Retina (tissue), 1 donor: ENCODE measurements at places on chromosomes 12 and 14.

DNA sequence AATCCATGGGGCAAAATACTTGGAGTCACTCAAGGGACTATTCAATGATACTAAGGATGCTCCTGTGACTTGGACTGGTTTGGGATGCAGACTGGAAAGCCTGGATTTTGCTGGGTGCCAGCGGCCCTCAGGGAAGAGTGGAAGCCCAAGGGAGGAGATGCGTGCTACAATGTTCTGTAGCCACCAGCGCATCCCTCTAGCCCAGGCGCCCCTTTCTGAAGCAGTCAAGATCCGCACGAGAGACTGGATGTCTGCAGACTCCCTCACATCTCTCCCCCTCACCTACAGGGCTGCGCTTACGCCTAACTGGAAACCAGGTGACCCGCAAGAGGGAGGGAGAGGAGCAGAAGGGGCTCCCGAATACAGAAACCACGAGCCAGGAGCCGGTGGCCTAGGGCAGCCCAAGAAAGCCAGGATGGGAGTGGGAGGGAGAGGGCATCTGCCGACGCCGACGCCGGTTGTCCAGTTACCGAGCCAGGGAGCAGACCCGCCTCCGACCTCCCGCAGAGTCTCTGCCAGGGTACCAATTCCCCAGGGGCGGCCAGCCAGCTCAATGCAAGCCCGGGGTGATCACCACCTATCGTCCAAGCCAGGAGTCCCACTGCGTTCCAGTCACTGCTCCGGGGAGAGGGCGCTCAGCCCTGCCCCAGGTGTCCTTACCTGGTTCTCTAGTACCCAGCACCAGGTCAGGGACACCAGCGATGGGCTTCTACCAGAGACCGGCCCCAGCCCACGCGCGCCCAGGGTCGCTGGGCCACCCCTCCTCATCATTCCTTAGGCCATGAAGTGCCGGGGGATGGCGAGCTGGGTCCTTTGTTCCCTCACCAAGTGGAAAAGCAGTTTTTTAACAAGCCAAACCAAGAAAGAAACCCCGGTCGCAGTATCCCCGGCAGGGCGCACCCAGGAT lies 1.2 kb downstream of the NTN4 start:
- DNase-seq, result peak; percentile 84

DNA sequence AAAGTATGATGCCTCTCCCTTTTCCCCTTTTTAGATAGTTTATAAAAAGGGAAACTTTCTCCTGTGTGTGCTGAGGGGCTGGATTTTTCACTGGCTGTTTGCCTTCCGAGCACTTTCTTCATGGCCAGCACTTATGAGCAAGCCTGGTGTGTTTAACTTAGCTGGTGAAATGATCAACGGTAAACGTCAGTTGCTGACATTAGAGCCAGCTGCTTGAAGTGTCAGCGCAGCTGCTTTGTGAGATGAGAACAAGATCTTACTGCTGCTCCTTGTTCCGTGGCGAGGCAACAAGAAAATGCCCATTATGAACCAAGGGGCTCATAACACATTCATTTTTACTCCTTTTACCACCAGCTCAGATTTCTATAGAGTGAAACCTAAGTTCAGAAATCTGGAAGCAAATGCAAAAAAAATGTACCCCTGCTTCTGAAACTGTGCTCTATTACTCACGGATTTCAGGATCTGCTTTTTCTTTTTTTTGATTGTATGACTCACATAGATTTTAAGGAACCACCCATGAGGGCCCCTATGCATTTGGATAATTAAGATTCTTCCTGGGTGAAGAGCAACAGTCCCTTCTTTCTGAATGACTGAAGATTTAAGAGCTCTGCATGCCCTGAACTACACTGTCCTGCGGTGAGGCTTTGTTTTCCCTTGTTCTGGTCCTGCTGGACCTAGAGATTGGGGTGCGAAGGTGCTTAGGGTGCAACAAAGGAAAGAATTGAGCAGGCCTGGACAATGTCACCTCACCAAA lies 74.3 kb upstream of the CPM start:
- peak; percentile 50 for DNase-seq

- DNase-seq, result no peak
These were observed 788 bp downstream of the SFSWAP start for GRCh38 chr12:131711551-131712205.

DNA sequence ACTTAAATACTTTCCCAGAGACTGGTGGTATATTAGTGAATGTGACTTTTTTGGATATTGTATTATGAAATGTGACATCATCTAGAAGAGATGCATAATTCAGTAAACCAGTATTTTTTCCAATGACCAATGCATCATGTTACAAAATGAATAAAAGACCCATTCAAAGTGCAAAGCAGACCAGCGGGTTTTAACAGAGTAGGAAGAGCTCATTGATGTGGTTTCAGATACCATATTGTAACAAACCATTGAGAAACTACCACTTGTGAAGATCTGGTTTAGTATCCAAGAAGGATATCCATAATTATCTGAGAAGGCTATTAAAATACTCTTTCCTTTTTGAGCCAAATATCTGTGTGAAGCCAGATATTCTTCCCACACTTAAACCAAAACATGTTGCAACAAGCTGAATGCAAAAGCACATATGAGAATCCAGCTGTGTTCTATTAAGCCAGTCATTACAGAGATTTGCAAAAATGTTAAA lies 47.7 kb downstream of the MVK start:
- no peak for DNase-seq

DNA sequence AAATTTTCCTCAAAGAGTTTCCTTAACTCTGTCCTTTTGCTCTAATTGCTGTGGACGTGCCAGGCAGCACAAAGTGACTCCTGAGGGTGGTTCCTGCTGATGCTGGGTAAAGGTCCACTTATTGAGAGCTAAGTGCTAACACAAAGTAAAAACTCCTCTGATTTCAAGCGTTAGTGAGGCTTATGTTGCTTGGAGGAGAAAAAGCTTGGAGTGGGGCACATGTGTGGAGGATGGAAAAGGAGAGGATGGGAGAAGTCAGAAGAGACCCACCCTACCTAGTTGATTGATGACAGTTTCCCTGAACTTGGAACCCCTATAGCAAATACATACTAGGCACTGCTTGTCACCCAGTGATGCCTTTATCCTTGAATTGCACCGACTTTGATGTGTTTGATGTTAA lies 10.1 kb upstream of the SLC11A2 start:
- DNase-seq, result no peak

- peak; percentile 86 for DNase-seq
These were observed 2.1 kb downstream of the DDN start for GRCh38 chr12:48996794-48997718.

DNA sequence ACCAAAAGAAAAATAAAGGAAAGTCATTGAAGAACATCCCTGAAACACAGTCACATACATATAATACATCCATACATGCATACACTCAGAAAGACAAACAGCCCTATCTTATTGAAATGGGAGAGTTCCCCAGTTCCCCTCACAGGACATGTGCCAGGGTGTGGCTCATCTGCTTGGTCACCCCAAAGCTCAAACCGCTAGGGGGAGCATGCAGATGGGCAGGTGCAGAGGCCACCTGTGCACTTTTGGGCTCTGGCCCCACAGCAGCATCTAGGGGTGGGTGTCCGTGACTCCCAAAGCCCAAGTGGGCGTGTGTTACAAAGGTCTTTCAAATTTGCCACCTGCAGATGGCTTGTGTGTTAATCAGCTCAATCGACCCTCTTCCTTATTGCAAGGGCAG lies 75.2 kb downstream of the CMAS start:
- no peak for DNase-seq

DNA sequence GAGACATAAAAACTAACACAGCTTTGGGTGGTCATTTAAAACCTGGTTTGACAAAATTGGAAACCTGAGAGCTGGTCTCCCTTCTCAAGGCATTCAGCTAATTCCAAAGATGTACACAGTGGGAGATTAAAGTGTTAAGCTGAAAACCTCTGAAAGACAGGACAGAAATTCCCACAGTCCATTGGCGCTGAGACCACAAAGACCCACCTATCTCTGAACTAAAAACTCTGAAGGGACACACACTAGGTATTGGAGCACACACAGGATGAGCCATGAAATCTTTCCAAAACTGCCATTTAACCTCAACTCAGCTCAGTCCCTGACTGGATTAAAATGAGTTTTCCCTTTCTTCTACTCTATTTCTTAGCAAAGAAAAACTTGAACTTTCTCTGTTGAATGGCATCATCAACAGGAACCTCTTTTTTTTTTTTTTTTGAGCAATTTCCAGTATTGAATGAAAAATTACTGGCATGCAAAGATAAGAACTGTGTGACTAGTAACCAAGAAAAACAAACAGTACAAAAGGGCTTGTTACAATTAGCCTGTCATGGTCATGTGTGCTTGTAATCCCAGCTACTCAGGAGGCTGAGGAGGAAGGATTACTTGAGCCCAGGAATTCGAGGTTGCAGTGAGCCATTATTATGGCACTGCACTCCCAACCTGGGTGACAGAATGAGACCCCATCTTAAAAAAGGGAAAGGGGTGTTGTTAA lies 82.4 kb downstream of the IPO8 start:
- no peak for DNase-seq

- DNase-seq, result no peak
These were observed 7.6 kb downstream of the NR4A1 start for GRCh38 chr12:52058631-52059361.

DNA sequence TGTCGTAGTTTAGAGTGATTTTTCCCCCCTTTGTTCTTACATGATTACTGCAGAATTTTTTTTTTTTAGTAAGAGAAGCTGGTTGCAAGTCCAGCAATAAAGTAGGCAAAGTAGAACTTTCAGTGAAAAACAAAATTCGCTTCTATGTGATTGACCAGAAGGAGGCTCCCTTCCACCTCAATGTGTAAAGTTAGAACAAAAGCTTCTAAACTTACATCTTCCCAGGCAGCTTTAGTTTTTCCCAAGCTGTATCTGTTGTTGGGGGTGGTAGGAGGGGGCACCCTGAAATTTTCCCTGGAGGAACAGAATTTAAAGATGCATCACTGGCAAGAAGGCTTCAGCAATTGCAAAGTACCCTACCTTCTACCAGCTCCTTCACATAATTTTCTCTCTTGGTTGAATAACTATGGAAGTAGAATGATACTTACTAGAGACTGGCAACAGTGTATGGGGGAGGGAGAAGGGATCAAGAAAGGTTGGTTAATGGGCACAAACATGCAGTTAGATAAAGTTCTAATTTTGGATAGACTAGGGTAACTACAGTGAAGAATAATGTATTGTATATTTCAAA lies 87.3 kb upstream of the E2F7 start:
- peak; percentile 50 for DNase-seq

- DNase-seq, result no peak
These were observed 35.5 kb downstream of the RGS6 start for GRCh38 chr14:71967704-71968103.

DNA sequence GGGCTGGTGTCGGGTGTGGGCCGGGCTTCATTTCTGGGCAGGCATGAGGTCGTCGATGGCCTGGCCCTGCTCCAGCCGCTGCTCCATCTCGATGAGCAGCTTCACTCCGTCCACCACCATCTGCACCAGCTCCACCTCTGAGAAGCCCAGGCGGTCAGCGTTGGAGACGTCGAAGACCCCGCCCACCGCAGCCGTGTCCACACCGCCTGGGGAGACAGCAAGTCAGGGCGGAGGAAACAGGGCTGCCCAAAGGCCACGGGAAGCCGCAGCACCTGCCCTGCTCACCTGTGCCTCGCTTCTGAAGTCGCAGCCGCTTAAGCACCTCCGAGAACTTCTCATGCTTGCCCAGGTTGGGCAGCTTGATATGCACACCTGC lies 2.8 kb downstream of the CKB start:
- DNase-seq, result peak; percentile 56

DNA sequence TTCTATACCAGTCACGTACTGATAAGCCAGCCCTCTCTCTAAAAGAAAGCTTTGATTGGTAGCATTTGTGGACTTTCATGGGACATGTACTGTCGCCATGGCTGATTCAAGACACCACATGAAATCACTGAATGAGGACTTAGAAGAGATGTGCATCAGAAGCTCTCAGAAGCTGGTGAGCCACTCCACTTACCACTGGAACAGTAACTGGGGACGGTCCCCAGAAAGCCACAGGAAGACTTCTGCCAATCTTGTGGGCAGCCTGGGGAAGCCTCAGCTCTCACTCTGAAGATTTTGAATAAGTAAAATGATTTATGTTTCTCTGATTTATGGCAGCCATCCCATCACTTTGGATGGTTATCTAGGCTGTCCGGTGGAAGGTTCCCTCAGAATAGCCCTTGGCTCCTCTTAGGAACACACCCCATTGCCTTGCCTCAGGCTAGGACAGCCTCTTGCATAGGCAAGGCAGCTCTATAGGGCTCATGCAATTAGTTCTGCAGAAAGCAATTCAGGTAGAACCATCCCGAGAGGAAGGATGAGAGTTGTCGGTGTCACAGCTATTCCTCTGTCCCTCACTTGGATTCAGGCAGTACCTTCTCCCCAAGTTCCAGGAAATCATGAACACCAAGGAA lies 9.8 kb downstream of the DHRS1 start:
- no peak for DNase-seq

DNA sequence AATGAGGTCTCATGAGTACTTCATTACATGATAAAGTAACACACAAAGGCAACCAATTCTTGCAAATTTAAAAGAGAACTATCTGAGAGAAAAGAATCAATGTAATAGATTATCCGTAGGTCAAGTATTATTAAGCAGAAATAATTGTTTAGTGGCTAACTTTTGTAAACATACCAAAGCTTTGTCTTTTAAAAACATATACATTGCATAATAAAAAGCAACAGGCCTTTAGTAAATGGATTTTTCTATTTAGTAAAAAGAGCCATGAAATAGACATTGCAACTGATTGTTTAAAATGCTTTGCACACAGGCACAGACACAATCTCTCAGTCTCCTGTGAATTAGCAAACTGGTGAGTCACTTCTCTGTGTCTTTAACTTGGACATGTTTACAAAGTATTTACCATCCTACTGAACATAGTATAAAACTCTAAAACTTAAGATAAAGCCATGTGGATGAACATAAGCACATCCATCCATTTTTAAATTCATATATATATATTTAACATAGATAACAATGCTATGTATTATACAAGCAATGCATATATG lies 518.7 kb upstream of the MGAT4C start:
- no peak for DNase-seq

DNA sequence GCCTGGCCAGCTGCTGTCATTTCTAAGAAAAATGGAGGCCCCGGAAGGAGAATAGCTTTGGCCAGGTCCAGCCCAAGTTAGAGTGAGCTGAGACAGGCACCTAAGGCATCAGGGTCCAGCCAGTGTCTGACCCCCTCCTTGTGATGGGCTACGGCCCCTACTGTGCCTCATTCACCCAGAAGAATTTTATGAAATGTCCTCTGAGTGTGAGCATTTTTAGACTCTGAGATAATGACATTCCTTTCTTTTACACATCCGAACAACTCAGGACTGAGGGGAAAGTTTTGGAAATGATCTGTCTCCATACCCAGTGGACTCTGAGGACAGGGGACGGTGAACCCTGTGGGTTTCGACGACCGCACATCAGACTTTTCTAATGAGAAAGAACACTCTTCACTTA lies 50.4 kb downstream of the SLC24A4 start:
- DNase-seq, result no peak

- peak; percentile 91 for DNase-seq
These were observed 15.9 kb upstream of the HHIPL1 start for GRCh38 chr14:99628887-99629618.

DNA sequence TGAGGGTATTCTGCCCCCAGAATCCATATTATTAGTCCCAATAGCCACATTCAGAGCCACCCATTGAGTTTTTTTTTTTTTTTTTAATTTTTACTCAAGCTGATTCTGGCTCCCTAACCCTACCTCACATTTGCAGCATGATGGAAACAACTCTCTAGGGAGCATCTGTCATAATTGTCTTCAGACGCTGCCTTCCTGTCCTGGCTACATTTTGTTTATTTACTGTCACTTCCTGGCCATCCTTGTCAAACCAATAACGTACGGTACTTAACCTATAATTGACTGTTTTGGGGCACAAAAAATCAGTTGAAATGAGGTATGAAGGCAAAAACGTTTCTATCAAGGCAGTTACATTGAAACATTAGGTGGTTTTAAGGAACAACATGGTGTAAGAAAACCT lies 2.1 kb downstream of the GLIPR1 start:
- no peak for DNase-seq
